CD4-positive, alpha-beta T cell (primary cell): ENCODE measurements at places on chromosomes 6 and 20.

GRCh38 chr20:46027245-46027853 lies 1.7 kb upstream of the SLC12A5 start:
- no peak for DNase-seq

DNA sequence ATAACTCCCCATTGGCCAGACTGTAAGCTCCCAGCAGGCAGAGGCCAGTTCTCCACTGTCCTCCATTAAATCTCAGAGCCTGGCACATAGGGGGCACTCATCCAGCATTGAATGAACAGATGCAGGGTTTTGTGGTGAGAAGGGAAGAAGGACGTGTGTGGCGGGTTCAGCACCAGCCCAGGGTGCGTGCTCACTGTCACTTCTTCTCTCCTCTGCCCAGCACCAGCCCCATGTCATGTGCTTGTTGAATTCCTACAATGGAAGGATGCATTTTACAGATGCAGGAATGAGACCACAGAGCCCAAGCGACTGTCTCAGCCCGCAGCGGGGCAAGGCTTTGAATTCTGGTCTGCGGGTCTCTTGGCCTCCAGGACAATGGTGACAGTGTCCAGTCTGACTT lies 149.9 kb downstream of the CEBPB start:
- DNase-seq: no peak

DNA sequence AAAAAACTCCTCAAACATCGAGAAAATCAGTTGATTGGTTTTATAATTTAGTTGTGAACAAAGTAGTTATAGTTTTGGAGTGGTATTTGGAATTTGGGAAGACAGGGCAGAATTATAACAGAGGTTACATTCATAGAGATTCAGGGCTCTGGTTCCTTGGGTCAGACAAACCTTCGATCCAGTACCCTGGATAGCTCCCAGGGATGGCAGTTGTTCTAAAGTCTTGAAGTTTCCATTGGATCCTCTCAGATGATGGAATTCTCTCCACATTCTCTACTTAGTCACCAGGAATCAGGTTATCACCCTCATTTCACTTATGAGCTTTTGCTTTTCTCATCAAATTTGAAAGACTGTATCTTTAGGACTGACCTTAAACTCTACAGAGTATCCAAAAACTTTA lies 285.1 kb downstream of the CENPW start:
- no peak for DNase-seq

DNA sequence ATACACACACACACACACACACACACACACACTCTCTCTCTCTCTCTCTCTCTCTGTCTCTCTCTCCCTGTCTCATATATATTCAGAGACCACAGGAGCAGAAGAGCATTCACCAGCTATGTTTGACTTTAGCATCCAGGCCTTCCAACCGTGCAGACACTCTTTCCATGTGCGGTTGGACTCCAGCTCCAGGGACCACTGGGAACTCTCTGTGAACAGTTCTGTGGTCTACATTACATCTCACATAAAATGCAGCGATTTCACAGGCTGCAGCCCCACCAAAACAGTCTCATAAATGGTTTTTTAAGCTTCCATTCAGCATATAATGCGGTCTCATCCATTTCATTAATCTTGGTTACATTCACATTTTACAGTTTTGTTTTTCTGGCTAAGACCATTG lies 508.4 kb upstream of the SULF2 start:
- no peak for DNase-seq

DNA sequence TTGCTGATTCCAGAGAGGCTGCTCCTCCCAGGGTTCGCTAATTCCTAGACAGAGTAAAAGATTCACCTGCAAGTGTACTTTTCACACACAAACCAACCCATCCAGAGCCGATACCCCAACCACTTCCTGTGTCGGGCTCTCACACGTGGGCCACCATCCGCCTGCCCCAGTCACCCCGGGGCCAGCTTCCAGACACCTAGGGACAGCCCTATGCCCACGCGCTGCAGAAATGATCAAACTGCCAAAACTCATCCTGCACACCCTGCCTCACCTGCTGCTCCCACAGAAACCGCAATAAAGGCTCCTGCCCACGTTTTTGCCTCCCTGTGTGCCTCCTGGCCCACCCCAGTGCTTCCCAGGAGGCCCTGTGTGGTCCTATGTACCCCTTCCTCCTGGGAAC lies 59.5 kb downstream of the PSMG4 start:
- DNase-seq: peak; percentile 47

DNA sequence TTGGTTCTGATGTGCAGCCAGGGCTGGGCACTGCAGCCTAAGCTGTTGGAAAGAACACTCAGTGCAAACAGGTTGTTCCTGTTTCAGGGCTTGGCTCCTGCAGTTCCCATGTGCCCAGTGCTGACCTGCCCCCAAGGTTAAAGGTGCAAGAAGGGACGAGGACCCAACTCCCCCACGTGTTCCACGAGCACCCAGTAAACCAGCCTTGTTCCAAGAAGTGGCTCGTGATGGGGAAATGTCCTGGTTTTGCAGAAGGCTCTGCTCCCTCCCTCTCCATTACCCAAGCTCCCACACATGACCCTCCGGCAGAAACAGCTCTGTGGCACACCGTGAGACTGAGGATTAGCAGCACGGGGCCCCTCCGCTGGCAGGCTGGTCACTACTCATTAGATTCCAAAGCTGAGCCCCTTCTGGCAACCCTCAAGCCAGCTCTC lies 9.4 kb downstream of the ACSS1 start:
- no peak for DNase-seq

- DNase-seq: no peak
These were observed 72.4 kb upstream of the SMIM8 start for GRCh38 chr6:87250019-87250418.

DNA sequence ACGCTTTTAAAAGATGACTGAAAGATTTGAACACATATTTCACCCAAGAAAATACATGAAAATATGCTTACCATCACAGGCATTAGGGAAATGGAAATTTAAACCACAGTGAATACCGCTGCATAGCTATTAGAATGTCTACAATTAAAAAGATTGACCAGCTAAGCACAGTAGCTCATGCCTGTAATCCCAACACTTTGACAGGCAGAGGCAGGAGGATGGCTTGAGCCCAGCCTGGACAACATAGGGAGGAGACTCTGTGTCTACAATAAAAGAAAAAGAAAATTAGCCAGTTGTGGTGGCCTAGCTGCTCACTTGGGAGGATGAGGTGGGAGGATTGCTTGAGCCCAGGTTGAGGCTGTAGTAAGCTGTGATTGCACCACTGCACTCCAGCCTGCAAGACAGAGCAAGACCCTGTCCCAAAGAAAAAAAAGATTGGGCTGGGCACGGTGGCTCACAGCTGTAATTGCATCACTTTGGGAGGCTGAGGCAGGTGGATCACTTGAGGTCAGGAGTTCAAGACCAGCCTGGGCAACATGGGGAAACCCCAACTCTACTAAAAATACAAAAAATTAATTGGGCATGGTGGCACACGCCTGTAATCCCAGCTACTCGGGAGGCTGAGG lies 163.7 kb upstream of the AKAP12 start:
- no peak for DNase-seq

DNA sequence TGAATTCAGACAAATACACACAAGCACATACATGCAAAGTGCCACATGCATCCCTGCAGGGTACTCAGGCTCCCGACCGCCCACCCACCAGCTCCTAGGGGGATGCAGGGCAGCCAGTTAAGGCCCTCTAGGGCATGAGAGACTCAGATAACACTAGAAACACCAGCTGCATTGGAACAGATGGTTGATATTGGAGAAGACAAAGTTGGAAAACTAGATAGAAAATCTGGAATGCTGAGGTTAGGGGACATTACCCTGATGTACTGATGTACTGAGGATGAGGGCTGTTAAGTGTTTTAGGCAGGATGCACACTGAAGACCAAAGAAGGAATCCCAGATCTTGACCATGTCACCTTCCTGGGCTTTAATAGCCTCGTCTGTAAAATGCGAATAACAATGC lies 134.6 kb upstream of the ECI2 start:
- no peak for DNase-seq

DNA sequence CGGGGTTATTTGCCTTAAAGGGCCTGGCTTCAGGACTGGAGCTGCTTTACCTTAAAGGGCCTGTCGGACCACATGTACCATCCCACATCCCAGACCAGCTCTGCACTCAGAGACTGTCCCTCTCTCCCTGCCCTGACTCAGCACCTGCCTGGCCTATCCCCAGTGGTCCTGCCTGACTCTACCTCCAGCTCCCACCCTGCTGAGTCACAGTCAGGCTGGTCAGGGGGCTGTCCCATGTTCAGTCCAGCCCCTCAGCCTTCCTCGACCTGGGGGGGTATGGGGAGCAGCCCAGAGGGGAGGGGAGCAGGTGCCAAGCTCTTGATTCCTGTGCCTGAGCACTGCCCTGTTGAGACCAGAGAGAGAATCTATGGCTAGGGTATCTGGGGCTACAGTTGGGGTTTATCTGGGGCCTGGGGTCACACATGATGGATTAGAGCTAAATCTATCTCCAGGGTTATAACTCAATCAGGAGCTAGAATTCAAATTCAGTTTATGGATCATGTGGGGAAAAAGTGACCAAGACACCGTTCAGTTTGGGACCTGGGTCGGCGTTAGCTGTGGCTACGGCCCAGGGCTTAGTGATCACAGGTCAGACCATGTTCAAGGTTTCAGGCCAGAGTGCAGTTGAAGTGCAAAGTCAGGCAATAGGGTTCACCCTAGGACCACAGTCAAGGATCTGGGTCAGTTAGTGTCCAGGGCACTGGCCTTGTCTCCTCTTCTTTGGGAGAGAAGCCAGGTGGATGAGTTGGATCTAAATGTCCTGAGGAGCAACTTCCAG lies 9.4 kb upstream of the TRIB3 start:
- DNase-seq: no peak

- DNase-seq: no peak
These were observed 66.4 kb upstream of the BHLHE23 start for GRCh38 chr20:63072991-63073737.

DNA sequence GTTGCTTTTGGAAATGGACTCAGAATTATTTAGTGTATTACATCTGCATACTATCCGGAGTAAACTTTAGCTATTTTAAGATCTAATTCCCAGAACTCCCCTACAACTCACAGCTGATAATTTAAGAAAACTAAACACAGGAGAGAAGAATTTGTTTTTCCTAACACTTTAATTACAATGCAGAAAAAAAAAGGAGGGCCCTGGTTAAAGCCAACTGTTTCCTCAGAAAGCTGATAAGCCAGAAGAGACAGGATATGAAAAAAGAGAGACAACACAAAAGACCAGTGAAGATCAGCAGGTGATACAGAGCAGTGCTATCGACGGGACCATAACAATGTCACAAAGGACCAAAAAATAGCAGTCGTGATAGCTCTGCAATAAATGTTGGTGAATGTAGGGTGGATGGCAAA lies 5.8 kb downstream of the IFNGR1 start:
- DNase-seq: no peak

DNA sequence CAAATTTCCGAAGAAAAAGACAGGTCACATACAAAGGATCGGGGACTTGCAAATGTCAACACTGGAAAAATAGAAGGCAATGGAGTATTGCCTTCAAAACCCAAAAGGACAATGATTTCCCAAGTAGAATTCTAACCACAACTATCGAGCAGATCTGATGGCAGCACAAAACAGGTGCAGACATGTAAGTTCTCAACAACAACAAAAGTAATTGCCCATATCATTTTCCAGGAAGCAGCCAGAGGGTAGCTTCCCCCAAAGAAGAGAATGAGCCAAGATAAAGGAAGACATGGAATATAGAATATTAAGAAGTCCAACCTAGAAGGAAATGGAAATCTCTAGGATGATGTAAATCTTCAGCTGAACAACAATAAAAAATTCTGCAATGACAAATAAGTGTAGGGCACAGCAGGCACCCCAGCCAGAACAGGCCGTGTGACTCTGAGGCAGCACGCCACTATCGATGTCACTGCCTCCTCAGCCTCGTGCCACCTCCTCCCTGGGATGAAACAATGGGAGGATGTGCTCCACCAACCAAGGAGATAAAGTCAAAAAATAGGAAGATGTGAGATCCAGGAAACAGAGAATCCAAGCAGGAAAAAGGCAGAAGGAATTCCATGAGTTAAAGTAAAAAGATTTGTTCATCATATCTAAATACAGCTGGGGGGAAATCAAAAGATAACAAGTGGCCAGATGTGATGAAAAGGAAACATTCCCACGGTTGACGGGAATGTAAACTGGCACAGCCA lies 34.1 kb downstream of the SERPINB1 start:
- DNase-seq: no peak

DNA sequence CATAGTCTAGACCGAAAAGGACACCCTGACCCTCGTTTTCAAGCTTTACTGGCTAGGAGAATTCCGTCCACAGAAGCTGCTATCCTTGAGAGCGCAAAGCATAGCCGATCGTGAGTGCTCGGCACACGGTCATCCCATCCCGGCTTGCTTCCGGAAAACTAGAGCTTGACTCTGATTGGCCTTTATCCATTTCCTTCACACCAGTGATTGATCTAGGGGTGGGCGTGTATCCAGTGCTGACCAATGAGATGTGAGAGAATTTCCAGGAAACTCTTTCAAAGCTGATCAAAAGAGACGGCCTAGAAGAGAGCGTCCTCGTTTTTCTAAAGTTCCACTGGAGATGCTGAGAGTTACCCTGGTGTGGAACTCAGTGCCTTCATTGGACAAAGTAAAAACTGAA lies 41.0 kb upstream of the NFATC2 start:
- no peak for DNase-seq

DNA sequence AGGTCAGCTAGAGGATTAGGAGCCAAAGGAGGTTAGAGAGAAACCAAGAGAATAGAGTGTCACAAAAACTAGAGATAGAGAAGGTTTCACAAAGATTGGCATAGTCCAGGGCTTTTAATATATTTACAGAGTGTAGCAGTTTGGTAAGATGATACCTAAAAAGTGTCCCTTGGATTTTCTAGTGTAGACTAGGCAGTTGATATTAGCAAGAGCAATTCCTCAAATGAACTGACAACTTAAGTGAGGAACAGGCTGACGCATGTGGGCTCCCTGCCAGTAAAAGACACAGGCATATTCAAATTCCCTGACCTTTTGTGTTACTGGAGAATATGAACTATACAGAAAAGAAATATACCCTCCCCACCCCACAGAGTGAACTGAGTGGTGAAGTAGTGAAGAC lies 40.1 kb downstream of the VTA1 start:
- no peak for DNase-seq

DNA sequence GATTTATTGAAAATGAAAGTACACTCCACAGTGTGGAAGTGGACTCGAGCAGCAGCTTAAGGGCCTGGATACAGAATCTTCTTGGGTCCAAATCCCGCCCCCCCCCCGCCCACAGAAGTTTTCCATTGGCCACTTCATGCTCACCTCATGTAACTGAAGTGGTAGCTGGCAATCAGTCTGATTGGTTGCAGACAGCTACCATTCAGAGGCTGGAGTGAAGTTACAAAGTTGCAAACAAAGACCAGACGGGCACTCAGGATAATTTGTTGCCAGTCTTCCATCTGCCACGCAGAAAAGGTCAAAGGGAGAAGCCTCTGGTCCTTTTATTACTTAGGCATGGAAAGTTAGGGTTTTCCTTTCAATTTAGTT lies 25.8 kb upstream of the FABP7 start:
- DNase-seq: no peak

GRCh38 chr6:154638369-154638768 lies 94.8 kb upstream of the SCAF8 start:
- no peak for DNase-seq

GRCh38 chr6:135810486-135810885 lies 41.0 kb upstream of the PDE7B start:
- no peak for DNase-seq

- no peak for DNase-seq
These were observed 3.3 kb downstream of the MTHFD1L start for GRCh38 chr6:150868759-150869158.
